Pulmonary artery endothelial cell (primary cell): ENCODE measurements at places on chromosomes 2 and 18.

DNA sequence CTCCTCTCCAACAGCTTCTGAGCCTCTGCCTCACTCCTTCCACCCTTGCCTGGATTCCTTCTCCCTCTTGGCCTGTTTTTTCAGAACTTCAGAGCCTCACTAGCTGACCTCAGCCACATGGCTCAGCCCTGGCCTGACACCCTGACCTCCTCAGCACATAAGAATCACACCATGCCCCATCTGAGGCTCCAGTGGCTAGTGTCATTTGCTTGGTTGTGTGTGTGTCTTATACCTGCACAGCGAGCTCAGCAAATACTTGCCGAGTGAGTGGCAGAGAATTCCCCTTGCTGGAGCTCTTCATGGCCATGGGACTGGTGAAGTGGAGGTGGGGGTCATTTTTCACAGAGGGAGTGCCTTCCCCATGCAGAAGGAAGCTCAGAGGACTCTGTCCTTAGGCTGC is 70.2 kb downstream of the CELF4 start:
- no peak for DNase-seq

DNA sequence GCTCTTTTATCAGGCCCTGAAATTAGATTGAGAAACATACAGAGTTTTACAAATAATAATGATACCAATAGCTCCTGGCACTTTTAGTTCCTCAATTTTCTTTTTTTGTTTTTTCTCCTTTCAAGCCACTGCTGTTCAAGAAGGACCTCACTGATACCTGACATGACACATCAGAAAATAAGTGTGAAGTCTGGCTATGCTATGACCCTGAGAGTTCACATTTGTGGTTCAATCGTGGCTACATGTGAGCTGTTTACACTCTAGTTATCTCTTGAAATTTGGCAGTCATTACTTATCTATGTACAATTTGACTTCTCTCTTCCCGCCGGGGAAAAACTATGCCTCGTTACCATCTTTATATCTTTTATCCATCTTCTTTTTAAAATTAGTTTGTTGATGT is 686.5 kb downstream of the EPHA4 start:
- DNase-seq, result no peak

GRCh38 chr2:66572391-66572790 is 137.5 kb downstream of the MEIS1 start:
- DNase-seq, result no peak

GRCh38 chr2:36625304-36625703 is 27.3 kb upstream of the FEZ2 start:
- DNase-seq, result no peak

DNA sequence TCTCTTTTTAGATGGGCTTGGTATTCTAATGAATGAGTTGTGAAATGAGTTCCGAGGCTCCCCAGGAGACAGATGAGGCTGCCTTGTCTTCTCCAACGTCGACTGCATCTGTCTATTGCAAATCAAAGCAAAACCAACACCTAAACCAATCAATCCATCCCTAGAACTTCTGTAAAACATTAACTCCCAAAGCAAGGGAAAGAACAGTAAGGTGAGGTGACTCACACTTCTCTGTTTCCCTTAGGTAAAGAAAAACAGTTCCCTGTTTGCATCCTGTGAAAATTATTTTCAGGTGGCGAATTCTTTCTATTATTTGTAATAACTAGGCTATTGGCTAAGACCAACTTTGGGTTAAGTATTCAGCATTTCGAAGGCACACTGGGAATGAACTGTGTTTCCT is 249.4 kb downstream of the EPHA4 start:
- no peak for DNase-seq

DNA sequence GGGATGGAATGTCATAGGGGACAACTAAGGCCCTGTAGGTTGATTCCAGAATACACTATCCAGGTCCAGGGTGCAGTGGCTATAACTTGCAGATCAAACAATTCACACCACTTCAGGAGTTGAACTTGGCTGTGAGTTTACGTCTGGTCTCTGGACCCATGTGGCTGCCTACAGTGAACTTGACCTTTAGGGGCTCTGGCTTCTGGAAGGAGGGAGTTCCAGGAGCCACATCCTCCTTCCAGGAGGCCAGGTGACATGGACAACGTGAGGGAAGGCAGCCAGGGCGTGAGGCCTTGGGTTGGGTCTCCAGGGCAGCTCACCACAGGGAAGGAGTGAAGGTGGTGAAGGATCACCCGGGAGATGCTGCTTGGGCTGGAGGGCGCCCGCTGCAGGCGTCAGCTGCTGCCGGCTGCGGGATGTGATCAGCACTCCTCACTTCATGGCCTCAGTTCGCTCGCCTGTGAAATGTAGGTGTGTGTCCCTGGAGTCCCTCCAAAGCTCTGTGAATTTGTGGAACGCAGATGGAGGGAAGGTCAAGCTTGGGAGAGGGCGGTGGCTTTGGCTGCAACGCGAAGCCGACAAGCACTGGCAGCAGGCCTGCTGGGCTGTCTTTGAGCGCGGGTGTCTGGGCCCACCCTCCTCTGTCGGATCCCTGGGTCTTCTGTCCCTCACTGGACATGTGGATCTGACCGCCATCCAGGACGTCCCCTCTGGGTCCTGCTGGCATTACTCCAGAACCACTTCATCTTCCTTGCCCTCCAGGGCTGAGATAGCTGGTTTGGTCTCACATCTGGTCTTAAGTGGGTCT is 146.5 kb downstream of the GLI2 start:
- DNase-seq, result no peak
